ENCODE measurements at places on chromosomes 3 and 15. TPM values are rescaled to one million over a fixed set of nuclear protein-coding genes. Genes with fewer than 3 reads are reported as not detected.

DNA sequence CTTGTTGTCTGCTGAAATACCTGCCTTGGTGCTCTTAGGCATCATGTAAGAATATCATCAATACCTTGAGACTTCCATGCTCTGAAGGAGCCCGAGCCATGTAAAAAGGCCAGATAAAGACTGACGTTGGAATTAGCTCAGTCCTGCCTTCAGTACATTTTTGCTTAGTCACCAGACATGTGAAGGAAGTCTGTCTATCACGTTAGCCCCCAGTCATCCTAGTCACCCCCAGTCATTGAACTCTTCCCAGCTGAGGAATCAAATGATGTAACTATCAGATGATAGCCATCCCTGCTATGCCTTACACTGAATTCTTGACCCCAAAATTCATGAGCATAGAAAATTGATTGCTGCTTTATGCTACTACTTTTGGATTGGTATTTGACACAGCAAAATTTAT lies 351.2 kb upstream of the SGO1 start:
- no peak overlapping the region for H3K27ac ChIP-seq
- no peak overlapping the region for H3K4me3 ChIP-seq
- no peak for DNase-seq
- H3K27me3 ChIP-seq: no peaks in the 10 kb centered on the region
- H3K4me1 ChIP-seq: no peaks in the 10 kb centered on the region

DNA sequence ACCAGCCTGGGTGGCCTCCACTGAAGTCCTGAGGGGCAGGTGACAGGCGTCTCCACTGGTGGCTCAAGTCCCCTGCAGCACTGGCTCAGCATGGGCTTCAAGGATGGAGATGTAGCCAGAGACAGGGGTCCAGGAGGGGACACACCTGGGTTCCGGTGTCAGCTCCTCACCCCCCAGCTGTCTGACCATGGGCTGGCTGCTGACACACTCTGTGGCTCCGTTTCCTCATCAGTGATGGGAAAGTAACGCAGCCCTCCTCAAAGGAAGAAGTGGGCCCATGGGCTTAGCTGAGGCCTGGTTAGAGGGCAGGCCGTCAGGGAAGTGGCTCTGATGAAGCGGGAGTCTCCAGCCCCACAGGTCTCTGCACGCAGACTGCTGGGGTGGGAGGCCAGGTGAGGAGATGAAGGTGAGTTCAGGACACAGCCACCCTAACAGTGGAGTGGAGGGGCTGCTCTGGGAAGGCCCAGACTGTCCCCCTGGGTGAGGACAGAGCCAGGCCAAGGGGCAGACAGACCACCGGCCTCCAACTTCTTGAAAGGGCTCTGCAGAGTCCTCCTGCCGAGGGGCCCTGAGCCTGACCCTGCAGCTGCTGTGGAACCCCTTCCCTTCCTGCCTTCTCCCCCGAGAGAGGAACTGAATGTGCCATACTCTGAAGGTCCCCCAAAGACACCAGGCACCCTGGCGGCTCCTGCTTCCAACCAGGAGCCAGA lies 24.0 kb downstream of the PSTPIP1 start:
- no peak overlapping the region for H3K4me3 ChIP-seq
- no peaks in the 10 kb centered on the region for H3K36me3 ChIP-seq
- H3K27me3 ChIP-seq: no peaks in the 10 kb centered on the region
- H3K27ac ChIP-seq: no peak overlapping the region
- DNase-seq: no peak

GRCh38 chr3:107650788-107651187 lies 128.0 kb downstream of the BBX start:
- no peaks in the 10 kb centered on the region for H3K27me3 ChIP-seq
- DNase-seq: no peak
- no peak overlapping the region for H3K4me3 ChIP-seq
- no peaks in the 10 kb centered on the region for H3K36me3 ChIP-seq
- no peak overlapping the region for H3K27ac ChIP-seq

SLC9C1 gene
- 0.51 TPM for polyA plus RNA-seq

DNA sequence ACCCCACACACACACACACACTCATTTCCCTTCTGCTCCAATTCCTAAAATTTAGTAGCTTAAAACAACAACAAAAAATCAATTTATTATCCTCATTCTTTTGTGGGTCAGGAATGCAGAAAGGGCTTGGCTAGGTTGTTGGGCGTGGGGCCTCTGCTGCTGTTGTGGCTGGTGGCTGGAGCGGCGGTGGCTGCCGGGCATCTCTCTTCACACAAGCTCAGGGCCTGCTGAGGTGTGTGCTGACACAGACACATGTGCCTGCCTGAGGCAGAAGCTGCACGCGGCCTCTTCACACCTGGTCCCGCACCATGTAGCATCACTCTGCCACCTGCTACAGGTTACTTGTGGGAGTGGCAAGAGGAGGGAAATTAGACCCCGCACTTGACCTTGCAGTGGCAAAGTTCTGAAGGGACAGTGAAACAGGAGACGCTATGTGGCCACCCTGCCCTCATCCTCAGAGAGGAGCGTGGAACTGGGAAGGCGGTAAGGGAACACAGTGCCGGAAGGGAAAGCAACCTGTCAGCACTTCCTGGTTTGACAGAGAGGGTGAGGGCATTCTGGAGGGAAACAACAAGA lies 64.0 kb upstream of the PRR20G start:
- peaks cover 35% of the 10 kb centered on the region for H3K27me3 ChIP-seq
- H3K27ac ChIP-seq: no peak overlapping the region
- no peaks in the 10 kb centered on the region for H3K4me1 ChIP-seq
- DNase-seq: no peak
- H3K4me3 ChIP-seq: no peak overlapping the region

RTP3 gene
- polyA plus RNA-seq: not detected

CLRN1 gene
- polyA plus RNA-seq: not detected

TRH gene
- 0.01 TPM for polyA plus RNA-seq

RBPMS2 gene
- polyA plus RNA-seq: 310 TPM

GRCh38 chr15:49421991-49422390 lies 1.1 kb upstream of the FGF7 start:
- no peaks in the 10 kb centered on the region for H3K4me1 ChIP-seq
- peak overlapping the region; percentile 2 for H3K4me3 ChIP-seq
- H3K27me3 ChIP-seq: no peaks in the 10 kb centered on the region
- H3K27ac ChIP-seq: peak overlapping the region; percentile 80

- H3K4me3 ChIP-seq: no peak overlapping the region
- H3K4me1 ChIP-seq: peaks cover 80% of the 10 kb centered on the region
- peak overlapping the region; percentile 90 for H3K27ac ChIP-seq
- no peaks in the 10 kb centered on the region for H3K36me3 ChIP-seq
Measured at GRCh38 chr15:67120009-67120838, 54.8 kb downstream of the SMAD3 start.

- H3K27ac ChIP-seq: no peak overlapping the region
- DNase-seq: no peak
- no peaks in the 10 kb centered on the region for H3K36me3 ChIP-seq
- no peaks in the 10 kb centered on the region for H3K27me3 ChIP-seq
- no peaks in the 10 kb centered on the region for H3K4me1 ChIP-seq
Measured at GRCh38 chr15:61295239-61295638, 66.1 kb upstream of the RORA start.

DNA sequence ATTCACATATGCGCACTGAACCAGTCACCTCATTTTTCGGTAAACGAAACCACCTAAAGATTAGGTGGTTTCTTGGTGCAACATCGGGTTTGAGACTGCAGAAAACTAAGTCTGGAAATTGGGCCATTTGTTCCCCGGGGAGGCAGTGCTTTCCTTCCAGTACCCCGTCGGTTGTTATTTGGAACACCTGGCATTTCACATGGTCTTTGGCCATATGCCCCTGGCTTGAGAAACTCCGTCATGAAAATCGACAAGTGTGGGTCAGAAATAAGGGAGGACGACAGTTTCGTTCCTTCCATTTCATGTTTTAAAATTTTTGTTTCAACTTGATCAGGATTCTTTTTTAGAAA lies 544 bp upstream of the GATM start:
- peak overlapping the region; percentile 85 for H3K27ac ChIP-seq
- H3K4me1 ChIP-seq: peaks cover 12% of the 10 kb centered on the region
- H3K36me3 ChIP-seq: no peaks in the 10 kb centered on the region
- H3K27me3 ChIP-seq: peaks cover 7% of the 10 kb centered on the region
- no peak for DNase-seq

- no peak overlapping the region for H3K4me3 ChIP-seq
- no peak overlapping the region for H3K27ac ChIP-seq
- H3K4me1 ChIP-seq: no peaks in the 10 kb centered on the region
Measured at GRCh38 chr15:21267226-21267625, 173.1 kb downstream of the POTEB3 start.

ZCWPW2 gene
- polyA plus RNA-seq: 0.71 TPM

- H3K27me3 ChIP-seq: no peaks in the 10 kb centered on the region
- H3K4me3 ChIP-seq: no peak overlapping the region
- no peaks in the 10 kb centered on the region for H3K4me1 ChIP-seq
- no peak for DNase-seq
- no peaks in the 10 kb centered on the region for H3K36me3 ChIP-seq
Measured at GRCh38 chr3:30855400-30856292, 38.8 kb downstream of the GADL1 start.

DNA sequence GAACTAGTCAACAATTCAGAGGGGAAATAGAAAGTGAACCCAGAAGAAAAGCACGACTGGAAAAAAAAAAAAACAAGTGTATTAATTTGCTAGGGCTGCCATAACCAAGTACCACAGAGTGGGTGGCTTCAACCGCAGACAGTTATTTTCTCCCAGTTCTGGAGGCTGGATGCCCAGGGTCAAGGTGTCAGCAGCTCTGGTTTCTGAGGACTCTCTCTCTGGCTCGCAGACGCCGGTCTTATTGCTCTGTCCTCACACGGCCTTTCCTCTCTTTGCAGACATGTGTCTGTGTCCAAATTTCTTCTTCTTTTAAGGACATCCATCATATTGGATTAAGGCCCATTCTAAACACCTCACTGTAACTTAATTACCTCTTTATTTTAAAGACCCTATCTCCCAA lies 291.8 kb downstream of the XXYLT1 start:
- DNase-seq: no peak
- peaks cover under 1% of the 10 kb centered on the region for H3K4me1 ChIP-seq
- no peaks in the 10 kb centered on the region for H3K36me3 ChIP-seq
- no peaks in the 10 kb centered on the region for H3K27me3 ChIP-seq

- peak; percentile 81 for DNase-seq
- H3K36me3 ChIP-seq: no peaks in the 10 kb centered on the region
- H3K4me1 ChIP-seq: no peaks in the 10 kb centered on the region
- H3K27ac ChIP-seq: peak overlapping the region; percentile 91
Measured at GRCh38 chr3:46564190-46565021, 1.7 kb downstream of the LRRC2 start.

GRCh38 chr3:35679409-35680080 lies 40.2 kb downstream of the ARPP21 start:
- DNase-seq: no peak
- no peaks in the 10 kb centered on the region for H3K4me1 ChIP-seq
- no peaks in the 10 kb centered on the region for H3K36me3 ChIP-seq
- no peak overlapping the region for H3K27ac ChIP-seq
- H3K4me3 ChIP-seq: no peak overlapping the region
- H3K27me3 ChIP-seq: peaks cover 14% of the 10 kb centered on the region

DNA sequence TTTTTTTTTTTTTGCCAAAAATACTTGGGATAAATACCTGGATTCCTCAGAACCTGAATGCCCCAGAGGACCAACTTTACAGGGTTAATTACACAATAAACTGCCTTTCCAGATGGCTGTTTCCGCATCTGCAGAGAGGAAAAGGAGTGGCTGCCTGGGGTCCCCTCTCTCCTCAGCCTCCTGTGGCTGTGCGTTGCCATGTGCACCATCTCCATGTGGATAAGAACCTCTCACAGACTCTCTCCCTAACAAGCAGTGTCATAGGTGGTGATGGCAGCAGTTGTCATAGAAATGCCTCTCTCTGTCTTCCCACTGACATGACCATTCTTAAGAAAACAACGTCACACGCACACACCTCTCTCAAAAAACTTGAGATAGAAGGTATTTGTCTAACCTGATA lies 179.4 kb downstream of the RPLP1 start:
- no peaks in the 10 kb centered on the region for H3K36me3 ChIP-seq
- H3K27me3 ChIP-seq: peaks cover 52% of the 10 kb centered on the region
- DNase-seq: no peak
- no peak overlapping the region for H3K4me3 ChIP-seq
- H3K4me1 ChIP-seq: no peaks in the 10 kb centered on the region
- no peak overlapping the region for H3K27ac ChIP-seq

DNA sequence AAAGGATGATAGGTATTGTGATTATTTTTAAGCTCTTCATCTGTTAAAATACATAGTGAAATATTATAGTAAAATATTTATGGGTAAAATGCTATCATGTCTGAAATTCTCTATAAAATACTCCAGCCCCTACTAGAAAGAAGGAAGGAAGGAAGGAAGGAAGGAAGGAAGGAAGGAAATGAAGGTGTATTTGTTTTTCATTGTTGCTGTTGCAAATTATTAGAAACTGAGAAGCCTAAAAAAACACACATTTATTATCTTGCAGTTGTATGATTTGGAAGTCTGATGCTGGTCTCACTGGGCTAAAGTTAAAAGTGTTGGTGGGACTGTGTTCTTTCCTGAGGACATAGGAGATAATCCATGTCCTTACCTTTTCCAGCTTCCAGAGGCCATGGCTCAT lies 47.6 kb upstream of the CLSTN2 start:
- H3K27ac ChIP-seq: no peak overlapping the region
- H3K4me1 ChIP-seq: peaks cover 8% of the 10 kb centered on the region
- no peaks in the 10 kb centered on the region for H3K36me3 ChIP-seq
- no peak for DNase-seq
- H3K4me3 ChIP-seq: no peak overlapping the region
- no peaks in the 10 kb centered on the region for H3K27me3 ChIP-seq

GRCh38 chr3:114115143-114115542 lies 58.6 kb downstream of the QTRT2 start:
- no peak for DNase-seq

GRCh38 chr15:68566377-68566954 lies 12.3 kb upstream of the CORO2B start:
- no peak for DNase-seq
- no peak overlapping the region for H3K27ac ChIP-seq
- H3K4me1 ChIP-seq: no peaks in the 10 kb centered on the region
